CD4-positive, alpha-beta T cell treated with Interferon gamma for 1 hour (primary cell): ENCODE measurements at places on chromosomes 16 and 17.

DNA sequence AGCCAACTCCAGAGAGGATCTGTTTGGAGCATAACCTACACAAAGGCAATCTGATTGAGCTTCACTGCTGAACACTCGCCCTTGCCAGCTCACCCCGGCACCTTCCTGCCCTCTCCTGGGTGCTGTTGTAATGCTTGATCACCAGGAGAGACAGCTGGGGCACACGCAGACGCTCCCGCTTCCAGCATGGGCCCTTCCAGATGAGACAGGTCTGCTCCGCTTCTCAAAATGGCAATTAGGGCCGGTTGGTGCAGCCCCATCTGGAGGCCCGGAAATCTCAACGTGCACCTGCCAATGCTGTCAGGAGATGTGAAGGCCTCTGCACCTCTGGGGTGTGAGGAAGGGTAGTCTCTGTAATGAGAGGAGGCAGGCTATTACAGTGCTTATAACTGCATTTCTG, 206.1 kb downstream of the ABCC12 start:
- no peak for DNase-seq

- no peak for DNase-seq
These were observed 25.4 kb downstream of the RTN4RL1 start for GRCh38 chr17:1999557-2000251.

DNA sequence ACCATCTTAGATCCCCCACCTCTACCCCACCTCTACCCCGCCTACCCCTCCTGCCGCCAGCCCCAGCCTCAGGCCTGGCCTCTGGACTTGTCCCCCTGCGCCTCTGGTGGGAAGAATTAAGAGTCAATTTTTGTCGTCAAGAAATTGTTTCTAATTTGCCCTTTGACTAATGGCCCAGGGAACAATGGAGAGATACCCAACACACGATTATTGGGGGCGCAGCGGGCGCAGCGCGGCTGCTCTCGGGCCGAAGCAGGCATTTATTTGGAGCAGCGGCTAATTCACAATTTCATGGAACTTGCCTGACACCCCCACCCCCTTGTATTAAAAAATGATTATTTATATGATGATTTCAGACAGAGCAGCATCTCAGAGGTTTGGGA, 4.4 kb upstream of the BAHCC1 start:
- no peak for DNase-seq

DNA sequence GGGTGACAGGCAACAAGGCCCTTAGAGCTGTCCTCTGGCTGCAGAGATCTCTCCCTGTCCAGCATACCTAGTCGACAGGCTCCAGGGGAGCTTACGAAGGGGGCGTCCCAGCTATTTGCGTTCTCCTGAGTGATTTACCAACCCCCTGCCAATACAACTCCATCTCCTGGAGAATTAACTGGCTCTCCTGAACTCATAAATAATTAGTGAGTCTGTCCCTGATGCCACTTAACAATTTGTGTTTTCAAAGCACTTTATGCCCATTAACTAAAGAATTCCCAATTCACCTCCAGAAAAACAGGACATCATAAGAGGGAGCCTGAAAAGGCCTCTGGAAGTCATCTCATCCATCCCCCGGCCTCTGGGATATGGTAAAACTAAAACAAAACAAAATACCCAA, 26.7 kb downstream of the SDK2 start:
- DNase-seq, result no peak

DNA sequence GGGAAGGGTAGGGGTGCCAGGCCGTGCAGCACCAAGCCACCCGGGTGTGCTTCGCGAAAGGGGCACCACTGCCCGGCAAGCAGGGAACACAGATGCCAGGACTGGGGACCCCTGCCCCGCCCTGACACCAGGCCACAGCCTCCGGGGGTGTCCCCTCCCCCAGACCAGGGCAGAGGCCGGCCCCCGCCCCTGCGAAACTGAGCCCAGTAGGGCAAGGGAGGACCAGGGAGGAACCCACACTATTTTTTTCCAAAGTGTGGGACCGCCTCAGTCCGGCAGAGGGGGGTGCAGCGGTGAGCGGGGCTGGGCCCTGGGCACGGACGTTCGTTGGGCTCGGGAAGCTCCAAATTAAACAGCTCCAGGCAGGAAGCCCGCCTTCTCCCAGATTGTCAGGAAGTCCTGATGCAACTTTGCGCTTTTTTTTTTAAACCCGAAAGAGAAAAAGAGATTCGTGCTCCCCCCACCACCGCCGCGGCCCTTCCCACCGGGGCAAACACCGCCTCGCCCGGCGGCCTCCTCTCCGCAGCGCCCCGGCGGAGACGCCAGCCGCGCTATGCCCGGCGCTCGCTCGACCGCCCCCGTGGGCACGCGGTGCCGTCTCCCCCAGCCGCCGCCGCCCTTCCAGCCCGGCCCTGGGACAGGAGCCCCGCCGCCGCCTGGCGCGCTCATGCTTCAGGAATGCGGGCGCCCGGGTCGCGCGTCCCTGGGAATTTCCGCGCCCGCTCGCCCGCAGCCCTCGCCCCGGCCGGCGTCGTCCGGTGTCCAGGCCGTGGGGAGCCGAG, 755 bp downstream of the PIEZO1 start:
- DNase-seq, result peak; percentile 30

DNA sequence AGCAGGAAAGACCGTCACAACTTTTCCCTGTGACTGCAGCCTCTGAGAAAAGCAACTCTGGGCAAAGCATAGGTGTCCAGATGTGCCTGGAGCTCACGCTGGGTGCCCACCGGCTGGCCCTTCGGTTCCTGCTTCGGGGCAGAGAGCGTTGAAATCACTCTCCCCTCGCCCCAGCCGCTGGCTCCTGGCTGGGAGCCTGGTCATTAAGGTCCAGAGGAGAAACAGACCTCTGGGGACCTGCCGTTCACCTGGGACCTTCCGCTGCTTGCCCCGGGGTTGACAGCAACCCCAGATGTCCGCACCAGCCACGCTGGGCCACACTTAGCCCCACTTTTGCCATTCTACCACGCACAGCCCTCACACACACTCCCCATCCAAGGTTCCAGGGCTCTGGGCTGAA, 13.1 kb downstream of the MRM3 start:
- DNase-seq, result no peak

DNA sequence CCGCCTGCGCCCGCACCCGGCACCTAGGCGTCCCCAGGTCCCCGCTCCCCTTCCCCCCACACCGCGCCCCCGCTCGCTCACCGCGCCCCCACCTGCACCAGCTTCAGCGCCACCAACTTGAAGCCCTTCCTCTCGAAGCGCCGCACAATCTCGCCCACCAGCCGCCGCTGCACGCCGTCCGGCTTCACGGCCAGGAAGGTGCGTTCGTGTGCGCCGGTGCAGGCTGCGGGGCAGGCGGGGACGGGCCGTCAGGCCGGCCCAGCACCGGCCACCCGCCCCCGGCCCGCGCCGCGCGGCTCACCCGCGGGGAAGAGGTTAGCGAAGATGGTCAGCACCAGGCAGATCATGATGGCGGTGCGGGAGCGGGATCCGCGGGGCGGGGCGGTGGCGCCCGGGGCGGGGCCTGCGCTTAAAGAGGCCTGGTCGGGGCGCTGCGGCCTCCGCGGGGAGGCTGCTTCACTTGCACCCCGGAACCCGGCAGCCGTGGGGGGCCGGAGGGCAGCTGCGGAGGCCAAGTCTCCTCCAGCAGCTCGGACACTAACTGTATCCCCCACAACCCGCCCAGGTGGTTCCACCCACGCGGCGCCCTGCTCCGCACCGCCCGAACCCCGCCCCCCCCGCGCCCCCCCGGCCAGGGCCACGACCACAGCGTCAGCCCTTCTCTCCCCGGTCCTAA, at the start of gene NME3:
Gene NME3 (minus strand): TSS at position 356 of the 676 bp plus-strand sequence. CDS start 9 bp downstream, at position 347.
- DNase-seq, result peak; percentile 60

GRCh38 chr17:82950525-82951102, 110.8 kb upstream of the ZNF750 start:
- DNase-seq, result no peak

DNA sequence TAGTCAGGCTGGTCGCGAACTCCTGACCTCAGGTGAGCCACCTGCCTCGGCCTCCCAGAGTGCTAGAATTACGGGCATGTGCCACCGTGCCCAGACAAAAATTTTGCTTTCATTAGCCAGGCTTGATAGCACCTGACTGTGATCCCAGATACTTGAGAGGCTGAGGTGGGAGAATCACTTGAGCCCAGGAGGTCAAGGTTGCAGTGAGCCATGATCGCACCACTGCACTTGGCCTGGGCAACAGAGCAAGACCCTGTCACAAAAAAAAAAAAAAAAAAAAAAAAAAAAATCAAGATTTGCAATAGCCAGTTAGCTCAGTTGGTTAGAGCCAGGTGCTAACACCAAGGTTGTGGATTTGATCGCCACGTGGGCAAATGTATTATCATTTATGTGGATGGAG, 6.1 kb upstream of the FXR2 start:
- no peak for DNase-seq

- DNase-seq, result peak; percentile 28
These were observed 62.4 kb downstream of the BAIAP2 start for GRCh38 chr17:81097134-81097942.

DNA sequence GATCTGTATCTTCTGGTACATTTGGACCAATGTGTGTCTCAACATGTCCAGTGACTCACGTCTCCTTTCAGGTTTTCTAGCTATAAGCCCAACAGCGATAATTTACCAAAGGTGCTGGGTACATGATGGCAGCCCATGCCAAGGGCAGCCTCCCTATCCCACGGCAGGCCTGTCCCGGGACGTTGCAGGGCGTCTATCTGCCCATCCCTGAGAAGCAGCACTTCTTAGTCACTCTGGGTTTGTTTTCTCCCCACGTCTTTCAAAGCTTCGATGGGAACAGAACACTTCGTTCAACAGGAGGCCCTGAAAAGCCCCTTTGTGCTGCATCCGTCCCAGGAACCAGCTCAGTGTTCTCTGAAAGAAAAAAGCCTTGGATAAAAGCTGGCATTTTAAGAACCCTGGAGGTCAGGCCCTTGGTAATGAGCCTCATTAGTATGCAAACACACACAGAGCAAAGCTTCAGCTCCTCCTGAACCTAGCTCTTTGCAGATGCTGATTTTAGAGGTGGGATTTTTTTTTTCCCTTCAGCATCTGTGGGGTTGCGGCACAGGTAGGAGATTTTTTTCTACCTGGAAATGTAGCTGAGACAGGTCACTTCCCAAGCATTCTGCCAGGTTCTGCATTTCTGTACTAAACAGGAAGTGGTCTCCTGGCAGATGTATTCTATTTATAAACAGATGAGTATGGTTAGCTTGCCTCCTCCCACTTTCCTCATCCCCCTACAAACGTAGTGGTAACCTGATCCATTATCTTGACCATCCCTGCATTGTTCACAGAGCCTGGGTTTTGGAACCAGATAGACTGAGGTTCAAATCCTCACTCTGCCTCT, 17.5 kb upstream of the MT4 start:
- no peak for DNase-seq

DNA sequence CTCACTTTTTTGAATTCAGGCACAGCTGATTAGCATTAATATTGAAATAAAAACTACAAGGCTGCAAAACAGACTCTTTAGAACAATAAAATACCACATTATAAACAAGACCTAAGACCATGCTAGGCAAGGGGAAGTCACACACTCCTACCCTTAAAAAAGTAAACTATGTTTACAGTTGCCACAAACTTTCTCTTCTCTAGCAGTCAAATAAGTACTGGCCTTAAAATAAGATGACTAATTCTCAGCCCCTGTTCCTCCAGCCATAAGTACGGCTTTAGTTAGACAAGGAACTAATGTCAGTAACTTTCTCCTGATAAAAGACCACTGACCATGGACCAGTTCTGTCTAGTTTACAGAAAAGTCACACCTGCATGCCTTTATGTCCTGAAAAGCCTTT, 19.5 kb upstream of the CPHXL start:
- no peak for DNase-seq

GRCh38 chr17:57557834-57558681, 187.0 kb downstream of the CCDC182 start:
- DNase-seq, result no peak
